Stimulated activated CD8-positive, alpha-beta memory T cell treated with anti-CD3 and anti-CD28 coated beads, Interleukin-15, amount 100 ng/mL, for 24 hours (primary cell): ENCODE measurements at places on chromosomes 7 and 10.

DNA sequence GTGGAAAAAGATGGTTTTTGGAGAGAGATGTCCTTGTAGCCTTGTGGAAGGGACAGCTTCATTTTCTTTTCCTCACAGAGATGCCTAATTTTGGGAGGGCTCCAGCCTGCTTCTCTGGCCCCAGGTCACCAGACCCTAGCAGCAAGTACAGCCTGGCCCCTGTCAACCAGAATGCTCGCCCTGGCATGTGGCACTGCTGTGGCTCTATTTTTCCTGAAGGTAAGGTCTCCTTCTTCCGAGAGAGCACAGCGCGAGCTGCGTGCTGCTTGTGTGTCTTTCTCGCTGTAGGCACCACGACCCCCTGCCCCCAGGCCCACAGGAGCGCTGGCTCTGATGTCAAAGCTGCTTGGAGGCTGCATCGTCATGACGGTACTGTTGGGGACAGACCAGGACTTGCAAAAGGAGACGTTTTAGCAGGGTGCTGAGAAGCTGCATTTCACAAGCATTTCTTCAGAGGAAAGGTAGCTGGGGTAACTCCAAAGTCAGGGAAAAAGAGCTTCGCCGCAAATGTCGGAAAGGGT is 58.7 kb downstream of the CLEC2L start:
- no peak for DNase-seq

DNA sequence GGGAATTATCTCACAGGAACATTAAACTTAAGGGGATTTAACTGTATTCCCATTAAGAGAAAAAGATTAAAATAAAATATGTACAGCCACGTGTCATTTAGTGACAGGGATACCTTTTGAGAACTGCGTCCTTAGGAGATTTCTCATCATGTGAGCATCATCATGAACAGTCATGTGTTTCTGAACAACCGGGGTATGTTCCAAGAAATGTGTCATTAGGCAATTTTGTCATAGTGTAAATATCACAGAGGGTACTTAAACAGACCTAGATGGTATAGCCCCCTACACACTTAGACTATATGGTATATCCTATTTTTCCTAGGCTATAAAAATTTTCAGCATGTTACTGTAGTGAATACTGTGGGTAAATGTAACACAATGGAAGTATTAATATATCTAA is 840.3 kb downstream of the CNTNAP2 start:
- no peak for DNase-seq

DNA sequence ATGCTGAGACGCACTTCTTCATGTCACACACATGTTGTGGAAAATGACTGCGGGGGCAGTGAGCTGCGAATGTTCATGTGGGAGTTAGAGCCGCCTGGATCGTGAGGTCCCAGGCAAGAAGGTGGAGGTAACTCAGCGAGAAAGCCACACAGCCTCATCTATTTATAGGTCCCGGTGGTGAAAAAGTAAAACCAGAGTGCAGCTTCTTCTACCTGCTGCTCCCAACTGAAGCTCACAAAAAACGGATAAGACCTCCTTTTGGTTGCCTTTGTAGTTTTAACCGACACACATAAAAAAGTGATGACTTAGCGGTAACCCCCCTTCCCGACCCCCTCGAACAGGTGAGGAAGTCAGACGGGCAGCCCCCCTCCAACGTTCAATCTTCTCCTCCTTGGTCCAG is 276.9 kb downstream of the GATA3 start:
- DNase-seq, result no peak

DNA sequence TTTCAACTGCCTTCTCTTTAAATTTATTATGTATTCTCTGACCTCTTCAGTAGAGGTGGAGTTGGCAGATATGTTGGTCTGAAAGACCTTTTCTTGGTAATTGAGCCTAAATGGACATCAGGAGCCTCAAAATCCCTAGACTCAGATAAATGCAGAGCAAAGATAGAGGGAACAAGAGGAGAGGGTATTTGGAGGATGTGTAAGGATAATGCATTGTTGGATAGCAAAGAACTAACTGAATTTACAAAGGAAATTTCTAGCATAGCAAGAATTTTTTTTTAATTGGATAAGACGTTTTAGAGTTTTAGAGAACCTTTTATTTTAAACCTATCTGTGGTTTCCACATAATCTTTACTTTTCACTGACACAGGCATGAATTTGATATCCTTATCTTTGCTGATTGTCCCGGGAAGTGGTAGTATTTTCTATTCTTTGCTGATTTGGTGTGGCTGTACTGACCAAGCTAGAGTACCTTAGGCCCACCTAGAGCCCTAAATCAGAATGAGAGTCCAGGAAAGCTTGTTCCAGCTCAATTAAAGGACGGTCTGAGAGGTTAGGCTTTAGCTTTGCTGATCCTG is 91.3 kb downstream of the NRF1 start:
- DNase-seq, result no peak

GRCh38 chr10:112369495-112370423 is 4.2 kb upstream of the ACSL5 start:
- no peak for DNase-seq

GRCh38 chr7:36318116-36318515 is 71.5 kb upstream of the ANLN start:
- DNase-seq, result no peak

GRCh38 chr7:112833082-112833481 is 42.9 kb upstream of the TMEM168 start:
- no peak for DNase-seq

DNA sequence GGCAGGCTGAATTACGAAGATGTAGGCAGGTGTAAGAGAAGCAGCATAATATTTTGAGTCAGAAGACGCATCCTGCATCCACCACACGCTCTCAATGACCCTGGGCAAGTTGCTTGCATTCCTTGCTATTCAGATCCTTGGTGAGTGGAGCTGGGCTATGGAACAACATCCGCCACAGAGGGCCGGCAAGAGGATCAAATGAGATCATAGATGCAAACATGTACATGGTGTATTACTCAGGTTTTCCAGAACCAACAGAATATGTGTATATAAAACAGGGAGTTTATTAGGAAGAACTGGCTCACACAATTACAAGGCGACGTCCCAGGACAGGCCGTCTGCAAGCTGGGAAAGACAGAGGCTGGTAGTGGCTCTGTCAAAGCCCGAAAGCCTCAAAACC is 51.5 kb downstream of the ADAM12 start:
- no peak for DNase-seq

GRCh38 chr10:6171881-6172695 is 30.6 kb upstream of the PFKFB3 start:
- no peak for DNase-seq

GRCh38 chr7:92967238-92967637 is 130.9 kb upstream of the CDK6 start:
- DNase-seq, result no peak

GRCh38 chr10:132444877-132445351 is 47.9 kb downstream of the PWWP2B start:
- no peak for DNase-seq
